ENCODE measurements at places on chromosomes 11 and 22. TPM values are rescaled to one million over a fixed set of nuclear protein-coding genes. Genes with fewer than 3 reads are reported as not detected.
A peak's percentile ranks its signal among the peaks of the same experiment; 100 is the strongest.

Gene LARGE2
- total RNA-seq, result not detected

Gene NAA40
- total RNA-seq, result 9.1 TPM

Gene OR6A2
- total RNA-seq, result not detected

Gene TMEM25
- total RNA-seq, result 6.8 TPM

Gene KRTAP5-1
- not detected for total RNA-seq

Gene GPHA2
- total RNA-seq, result not detected

Gene TMEM191B
- total RNA-seq, result not detected

Gene AQP11
- 0.53 TPM for total RNA-seq

Gene HOATZ
- total RNA-seq, result not detected

GRCh38 chr22:28594797-28595462 lies 84.7 kb downstream of the TTC28 start:
- DNase-seq, result no peak

- no peak for DNase-seq
Observed at GRCh38 chr11:119525867-119526196, 102.9 kb upstream of the THY1 start.

DNA sequence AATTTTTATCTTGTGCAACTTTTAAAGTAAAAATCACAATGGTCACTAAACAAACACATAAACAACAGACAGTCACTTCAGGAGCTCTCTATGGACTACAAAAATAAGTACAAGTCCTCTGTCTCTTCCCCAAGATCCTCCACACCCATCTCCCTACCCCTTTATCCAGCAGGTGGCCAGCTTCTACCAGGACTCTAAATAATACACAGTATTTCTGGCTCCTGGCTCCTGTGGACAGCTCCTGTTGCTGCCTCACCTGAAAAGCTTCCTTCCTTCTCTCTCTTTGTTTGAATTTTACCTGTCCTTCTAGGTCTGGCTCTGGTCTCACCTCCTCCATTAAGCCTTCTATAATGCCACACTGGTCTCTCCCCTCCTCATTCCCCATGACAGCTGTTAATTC lies 86.1 kb downstream of the CLPB start:
- DNase-seq, result no peak

DNA sequence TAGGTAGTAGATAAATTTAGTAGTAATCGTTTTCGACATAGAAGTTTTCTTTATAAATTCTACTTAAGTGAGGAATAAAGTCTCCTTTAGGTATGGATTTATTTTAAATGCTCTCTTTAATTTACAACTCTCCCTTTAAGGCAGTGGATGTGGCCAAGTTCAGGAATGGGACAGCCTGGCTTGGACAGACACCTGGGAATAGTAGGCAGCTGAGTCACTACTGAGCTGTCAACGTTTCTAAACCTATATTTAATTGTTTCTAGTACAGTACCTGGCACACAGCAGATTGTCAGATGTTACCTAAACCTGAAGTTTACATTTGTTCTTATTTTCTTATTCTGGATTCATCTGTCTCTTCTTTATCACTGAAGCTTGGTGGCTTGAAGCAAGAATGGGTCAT lies 85.1 kb downstream of the DEPDC5 start:
- DNase-seq, result no peak

DNA sequence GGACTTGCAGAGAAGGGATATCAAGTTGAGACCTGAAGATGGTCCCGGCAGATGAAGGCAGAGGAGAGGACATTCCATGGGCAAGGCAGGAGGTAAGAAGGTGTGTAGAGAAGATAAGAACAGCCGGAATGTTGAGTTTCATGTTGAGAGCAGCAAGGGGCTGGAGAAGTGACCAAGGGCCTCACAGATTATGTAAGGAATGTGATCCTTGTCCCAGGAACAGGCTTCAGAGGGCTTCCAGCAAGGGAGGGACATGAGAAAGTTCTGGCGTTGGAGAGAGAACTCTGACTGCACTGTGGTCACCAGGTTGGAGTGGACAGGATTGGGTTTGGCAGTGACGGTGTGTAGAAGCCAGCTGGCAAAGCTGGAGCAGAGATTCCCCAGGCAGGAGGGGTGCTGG lies 27.6 kb upstream of the PPFIA1 start:
- DNase-seq, result peak; percentile 4

DNA sequence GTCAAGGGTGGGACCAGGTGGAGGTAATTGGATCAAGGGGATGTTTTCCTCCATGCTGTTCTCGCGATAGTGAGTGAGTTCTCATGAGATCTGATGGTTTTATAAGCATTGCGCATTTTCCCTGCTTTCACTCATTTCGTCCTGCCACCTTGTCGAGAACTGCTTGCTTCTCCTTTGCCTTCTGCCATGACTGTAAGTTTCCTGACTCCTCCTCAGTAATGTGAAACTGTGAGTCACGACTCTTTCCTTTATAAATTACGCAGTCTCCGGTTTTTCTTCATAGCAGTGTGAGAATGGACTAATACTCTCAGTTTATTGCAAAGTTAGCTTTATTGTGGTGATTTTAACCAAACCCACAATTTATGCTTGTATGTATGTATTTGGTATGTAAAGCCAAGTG lies 878.5 kb upstream of the ANO3 start:
- no peak for DNase-seq

- no peak for DNase-seq
Observed at GRCh38 chr11:45280449-45280848, 5.7 kb downstream of the SYT13 start.

DNA sequence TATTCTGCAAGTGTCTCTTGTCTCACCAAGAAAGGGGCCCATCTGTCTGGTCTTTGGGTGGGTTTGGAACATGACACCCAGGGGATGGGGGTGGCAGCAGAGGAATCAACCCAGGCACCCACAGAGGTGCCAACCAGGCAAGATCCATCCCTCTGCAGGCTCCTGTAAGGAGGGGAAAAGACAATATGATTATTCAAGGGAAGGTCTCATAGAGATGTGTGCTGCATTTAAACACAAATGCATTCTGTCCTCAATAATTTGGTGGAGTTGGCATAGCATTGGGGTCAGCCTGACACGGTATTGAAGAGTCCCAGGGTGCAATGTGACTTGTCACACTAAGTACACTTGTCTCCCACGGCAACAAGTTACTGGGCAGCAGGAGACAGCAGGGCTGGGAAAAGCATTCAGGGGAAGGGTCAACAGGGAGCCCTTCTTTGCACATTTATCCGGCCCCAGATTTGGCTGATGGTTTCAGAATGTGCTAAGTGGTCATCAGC lies 33.1 kb upstream of the SPON1 start:
- DNase-seq, result no peak

DNA sequence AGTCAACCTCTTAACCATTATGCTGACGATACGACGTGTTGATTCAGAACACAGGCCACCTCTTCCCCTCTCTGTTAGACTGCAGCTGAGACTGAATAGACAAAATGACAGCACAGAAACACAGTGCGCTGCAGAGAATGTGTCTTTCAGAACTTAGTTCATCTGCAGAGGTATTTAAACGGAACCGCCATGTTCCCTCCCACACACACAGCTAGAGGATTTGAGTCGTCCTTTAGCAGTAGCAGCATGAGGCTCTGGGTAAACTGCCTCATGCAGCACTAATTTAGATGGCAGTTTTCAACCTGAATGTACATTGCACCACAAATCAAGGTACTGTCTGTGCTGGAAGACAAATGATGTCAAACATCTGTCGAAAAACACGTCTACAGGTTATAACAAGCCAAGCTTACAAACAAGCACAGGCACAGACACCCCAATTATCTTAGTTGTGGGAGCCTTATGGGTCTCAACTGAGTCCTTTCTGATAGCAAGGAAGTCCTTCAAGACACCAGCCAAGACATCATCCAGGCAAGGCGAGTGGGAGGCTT lies 76.6 kb upstream of the LRRC4C start:
- no peak for DNase-seq

DNA sequence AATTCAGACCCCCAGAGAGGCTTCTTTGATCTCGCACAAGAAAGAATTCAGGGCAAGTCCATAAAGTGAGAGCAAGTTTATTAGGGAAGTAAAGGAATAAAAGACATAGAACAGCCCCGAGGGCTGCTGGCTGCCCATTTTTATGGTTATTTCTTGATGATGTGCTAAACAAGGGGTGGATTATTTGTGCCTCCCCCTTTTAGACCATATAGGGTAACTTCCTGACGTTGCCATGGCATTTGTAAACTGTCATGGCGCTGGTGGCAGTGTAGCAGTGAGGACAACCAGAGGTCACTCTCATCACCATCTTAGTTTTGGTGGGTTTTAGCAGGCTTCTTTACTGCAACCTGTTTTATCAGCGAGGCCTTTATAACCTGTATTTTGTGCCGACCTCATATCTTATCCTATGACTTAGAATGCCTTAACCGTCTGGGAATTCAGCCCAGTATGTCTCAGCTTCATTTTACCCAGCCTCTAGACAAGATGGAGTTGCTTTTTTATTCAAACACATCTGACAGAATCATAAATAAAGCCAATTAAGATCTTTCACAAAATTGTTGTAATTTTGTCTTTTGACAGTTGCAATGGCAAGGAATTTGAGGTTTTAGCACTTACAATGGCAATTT lies 7.6 kb downstream of the DDIAS start:
- no peak for DNase-seq

DNA sequence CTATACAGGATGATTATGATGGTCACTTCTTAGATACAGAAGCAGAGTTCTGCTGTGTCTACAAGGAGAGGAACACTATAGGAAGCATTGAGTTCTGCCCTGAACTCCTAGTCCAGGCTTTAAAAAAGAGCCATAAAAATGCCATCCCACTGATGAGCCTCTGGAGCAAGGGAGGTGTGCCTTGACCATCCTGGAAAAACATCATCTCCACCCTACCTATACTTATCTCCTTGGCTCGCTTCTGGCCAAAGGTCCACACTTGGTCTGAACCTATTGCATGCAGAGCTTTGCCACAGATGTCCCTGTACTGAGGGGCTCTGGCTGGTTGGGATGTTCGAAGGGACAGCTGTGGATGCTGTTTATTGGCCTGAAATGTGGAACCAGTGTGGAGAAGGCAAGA lies 4.3 kb upstream of the PEX26 start:
- no peak for DNase-seq

DNA sequence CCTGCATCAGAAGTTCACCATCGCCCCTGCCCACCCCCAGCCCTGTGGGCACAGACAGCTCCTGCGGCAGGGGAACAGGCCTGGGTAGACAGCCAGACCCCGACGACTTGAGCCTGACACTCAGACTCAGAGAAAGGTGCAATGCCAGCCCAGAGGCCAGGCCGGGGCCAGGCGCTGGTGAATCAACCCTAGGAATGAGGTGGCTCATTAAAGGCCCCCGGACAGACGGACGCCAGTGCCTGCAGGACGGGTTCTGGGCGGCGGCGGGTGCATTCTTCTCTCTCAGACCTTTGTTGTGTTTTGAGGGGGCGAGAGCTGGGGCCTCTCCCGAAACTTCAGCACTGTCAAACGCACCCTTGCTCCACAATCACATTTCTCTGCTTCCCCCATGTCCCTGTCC lies 5.6 kb downstream of the OVOL1 start:
- no peak for DNase-seq

DNA sequence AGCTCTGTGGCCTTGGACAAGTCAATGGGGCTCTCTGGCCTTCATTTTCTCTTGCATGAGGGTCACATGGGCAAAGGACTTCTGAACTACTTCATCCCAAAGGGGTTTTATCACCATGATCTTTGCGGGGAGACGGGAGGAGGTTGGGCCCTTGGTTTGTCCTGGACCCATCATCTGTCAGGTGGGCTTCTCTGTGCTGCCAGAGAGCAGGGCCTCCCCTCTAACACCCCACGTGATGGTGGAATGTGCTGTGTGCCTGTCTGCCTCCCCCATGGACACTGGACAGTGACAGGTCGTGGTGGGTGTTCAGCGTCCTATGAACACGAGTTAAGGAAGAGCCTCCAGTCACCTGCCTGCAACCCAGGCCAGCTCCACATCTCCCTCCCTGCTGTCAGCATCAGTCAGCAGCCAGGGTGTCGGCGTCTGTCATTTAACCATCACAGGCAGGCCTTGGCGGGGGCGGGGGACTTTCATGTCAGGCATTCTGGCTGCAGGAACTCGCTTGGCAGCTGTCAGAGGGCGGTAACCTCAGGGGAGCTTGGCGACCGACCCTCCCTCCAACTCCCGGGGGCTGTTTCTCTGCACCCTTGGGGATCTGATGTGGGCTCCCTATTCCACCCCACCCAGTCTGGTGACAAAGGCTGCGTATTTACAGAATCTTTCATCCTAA lies 2.6 kb upstream of the SUN2 start:
- peak; percentile 47 for DNase-seq

DNA sequence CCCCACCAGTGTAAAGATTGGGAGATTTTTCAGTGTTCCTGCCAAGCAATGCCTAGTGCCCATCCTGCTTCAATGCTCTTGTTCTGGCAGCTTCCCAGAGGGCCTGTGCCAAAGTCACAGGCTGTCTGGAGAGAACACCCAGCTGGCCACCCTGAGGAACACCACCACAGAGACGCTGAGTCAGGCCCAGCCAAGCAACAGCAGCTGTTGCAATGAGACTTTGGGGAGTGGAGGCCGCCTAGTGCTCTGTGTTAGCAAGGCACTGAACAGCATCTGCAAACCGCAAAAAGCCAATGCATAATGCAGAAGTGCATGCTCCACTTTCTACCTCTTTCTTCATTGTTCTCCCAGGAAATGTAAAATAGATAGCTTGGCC lies 168.1 kb downstream of the NXPE2 start:
- peak; percentile 82 for DNase-seq

DNA sequence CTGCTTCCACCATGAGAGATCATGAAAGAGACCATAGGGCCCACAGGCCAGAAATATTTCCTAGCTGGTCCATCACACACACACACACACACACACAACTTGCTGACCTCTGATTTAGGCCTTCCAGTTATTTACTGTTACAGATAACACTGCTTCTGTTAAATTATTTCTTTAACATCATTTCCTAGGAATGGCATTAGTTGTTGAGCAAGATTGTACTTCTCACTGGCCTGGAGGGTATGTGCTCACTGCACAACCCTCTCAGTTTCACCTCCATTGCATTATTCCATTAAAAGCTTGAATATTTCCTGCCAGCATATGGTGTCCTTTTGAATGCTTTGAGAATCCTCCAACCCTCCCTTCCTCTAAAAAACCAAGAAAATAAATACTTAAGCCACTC lies 104.4 kb downstream of the MICAL2 start:
- no peak for DNase-seq

- DNase-seq, result no peak
Observed at GRCh38 chr11:113876798-113877669, 1.7 kb upstream of the USP28 start.

GRCh38 chr11:131471976-131472375 lies 101.6 kb downstream of the NTM start:
- no peak for DNase-seq

- DNase-seq, result no peak
Observed at GRCh38 chr22:43153899-43154298, 2.5 kb downstream of the TSPO start.

- no peak for DNase-seq
Observed at GRCh38 chr11:76656050-76656531, 14.5 kb downstream of the LRRC32 start.

DNA sequence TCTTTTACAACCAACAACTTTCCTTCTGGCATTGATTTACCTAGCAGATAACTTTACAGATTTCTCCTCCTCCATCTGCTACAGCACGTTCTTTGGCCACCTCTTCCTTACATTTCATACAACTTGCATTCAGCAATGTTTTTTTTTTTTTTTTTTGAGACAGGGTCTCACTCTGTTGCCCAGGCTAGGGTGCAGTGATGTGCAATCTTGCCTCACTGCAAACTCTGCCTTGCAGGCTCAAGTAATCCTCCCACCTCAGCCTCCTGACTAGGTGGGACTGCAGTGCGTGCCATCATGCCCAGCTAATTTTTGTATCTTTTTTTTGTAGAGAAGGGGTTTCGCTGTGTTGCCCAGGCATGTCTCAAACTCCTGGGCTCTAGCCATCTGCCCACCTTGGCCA lies 6.5 kb downstream of the PDE3B start:
- DNase-seq, result no peak

- no peak for DNase-seq
Observed at GRCh38 chr11:45667929-45668680, 2.7 kb upstream of the CHST1 start.

GRCh38 chr11:3035333-3035732 lies 21.9 kb downstream of the CARS1 start:
- DNase-seq, result no peak
